ENCODE measurements at places on chromosomes 3 and 15.

DNA sequence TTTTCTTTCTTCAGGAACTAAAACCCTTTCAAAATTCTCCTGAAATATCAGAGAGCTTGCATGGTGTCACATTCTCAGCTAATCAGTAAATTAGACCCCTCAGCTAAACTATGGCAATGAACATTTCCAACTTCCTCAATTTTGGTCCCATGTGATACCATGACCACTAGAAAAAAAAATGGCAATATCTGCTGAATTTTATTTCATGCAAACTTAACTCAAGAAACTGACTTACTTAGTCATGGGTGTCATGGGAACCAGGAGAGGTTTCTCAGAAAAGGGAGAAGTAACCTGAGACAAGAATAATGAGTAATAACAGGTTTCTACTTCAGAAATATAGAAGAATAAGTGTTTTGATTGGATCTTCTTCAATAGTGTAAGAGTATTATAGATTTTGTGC is 784.6 kb upstream of the ALCAM start:
- no peak for DNase-seq

- DNase-seq: no peak
Measured at GRCh38 chr3:162262129-162262528, 765.5 kb downstream of the OTOL1 start.

DNA sequence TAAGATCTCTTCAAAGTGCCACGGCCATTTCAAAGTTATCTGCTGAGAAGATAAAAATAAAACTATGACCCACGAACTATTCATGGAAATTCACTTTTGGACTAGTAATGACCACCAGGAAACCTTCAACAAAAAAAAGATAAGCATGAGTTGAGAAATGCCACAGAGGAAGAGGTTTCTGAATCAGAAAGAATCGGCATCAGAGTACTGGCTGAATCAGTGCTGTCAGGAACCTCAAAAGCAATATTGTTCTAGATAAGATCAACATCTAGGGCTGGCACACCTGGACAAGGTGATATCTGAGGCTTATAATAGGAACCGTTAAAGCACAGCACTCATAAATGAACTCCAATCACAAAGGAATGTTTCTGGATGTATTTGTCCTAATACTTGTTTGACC is 72.7 kb downstream of the PEAK1 start:
- DNase-seq: no peak

DNA sequence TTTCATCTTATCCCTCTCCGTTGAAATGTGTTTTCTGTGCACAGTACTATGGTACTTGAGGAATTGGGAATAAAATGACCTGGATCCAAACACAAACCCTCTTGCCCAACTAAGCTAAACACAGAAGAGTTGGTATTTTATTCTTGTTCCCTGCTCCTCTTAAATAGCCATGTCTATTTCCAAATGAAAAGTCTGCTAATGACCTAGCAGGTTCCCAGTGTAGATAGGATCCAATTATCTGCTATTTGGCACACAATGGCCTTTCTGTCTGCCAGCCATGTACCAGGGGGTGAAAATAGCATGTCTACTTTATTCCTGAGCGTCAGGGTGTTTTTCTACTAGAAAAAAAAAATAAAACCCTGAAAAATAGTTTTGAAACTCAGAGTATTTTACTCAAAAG is 657.0 kb upstream of the NAALADL2 start:
- DNase-seq: no peak

- DNase-seq: no peak
Measured at GRCh38 chr3:13206799-13207577, 133.8 kb upstream of the IQSEC1 start.

DNA sequence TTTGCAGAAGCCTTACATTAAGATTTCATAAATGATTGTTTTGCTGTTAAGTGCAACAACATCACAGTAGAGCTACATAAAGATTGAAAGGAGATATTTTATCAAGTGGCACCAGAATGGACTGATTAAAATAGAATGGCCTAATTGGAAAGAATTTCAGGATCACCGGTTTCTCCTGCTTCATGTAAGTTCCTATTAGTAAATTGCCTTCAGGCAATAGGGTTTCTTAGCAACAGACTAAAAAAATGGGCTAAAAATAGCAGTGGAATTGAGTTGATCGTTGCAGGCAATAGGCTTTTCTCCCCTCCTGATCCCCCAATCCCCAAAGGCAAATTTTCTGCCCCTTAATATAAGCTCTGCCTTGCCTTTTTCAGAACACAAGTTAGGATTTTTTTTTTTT is 917 bp downstream of the LNP1 start:
- no peak for DNase-seq

DNA sequence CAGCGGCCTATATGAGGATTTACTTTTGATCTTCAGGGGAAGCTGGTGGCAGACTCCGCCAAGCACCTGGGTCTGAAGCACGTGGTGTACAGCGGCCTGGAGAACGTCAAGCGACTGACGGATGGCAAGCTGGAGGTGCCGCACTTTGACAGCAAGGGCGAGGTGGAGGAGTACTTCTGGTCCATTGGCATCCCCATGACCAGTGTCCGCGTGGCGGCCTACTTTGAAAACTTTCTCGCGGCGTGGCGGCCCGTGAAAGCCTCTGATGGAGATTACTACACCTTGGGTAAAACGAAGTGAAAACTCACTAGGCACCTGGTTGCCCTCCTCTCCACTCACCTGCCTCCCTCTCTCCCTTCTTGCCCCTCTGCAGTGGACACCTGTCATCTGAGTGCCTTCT is 33.8 kb upstream of the TRA2B start:
- DNase-seq: no peak

DNA sequence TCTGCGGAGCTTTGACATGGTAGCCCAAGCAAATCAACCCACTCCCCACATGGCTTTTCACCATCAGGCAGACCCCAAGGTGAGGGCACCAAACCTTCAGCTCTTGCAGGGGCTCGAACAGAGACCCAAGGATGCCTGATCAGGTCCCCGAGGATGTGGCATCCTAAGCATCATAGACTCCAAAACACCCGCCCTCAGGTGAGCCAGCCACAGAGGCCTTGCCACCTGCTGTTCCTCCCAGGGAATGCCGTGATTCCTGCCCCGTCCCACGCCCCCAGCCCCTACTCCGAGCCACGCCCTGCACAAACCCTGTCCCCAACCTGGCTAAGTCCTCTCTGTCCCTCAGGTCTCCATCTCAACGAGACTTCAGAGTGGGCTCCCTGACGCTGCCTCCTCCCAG is 34.7 kb upstream of the SLC41A3 start:
- no peak for DNase-seq

DNA sequence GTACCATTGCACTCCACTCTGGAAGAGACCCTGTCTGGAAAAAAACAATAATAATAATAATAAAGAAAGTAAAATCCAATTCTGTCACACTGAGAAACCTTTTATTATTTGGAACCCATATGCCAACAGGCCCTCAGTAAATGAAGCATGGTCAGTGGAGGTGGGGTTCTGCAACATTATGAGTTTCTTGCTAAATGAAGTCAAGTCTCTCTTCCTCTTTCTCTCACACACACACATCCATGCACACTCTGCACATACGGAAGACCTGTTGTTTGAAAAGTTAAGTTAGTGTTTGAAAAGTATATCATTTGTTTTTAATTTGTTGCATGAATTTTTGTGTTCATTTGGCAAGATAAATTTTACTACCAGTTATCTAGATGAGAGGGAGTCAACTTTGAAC is 27.8 kb downstream of the GAP43 start:
- no peak for DNase-seq

GRCh38 chr3:173351886-173352285 is 45.7 kb upstream of the NLGN1 start:
- no peak for DNase-seq

- no peak for DNase-seq
Measured at GRCh38 chr3:194057570-194058188, 78.3 kb upstream of the HES1 start.

GRCh38 chr3:94024385-94024784 is 4.0 kb downstream of the STX19 start:
- DNase-seq: no peak

- DNase-seq: no peak
Measured at GRCh38 chr3:55169608-55170072, 241.8 kb upstream of the LRTM1 start.

GRCh38 chr3:148512648-148513047 is 185.1 kb upstream of the AGTR1 start:
- DNase-seq: no peak

- DNase-seq: no peak
Measured at GRCh38 chr3:29708884-29709283, 428.0 kb downstream of the RBMS3 start.

All from activated CD8-positive, alpha-beta T cell treated with anti-CD3 and anti-CD28 coated beads for 36 hours (primary cell).